ENCODE measurements at places on chromosomes 3 and 15.

GRCh38 chr3:107524841-107525643, 2.3 kb downstream of the BBX start:
- DNase-seq: no peak

- no peak for DNase-seq
Observed at GRCh38 chr15:71149646-71150557, 34.6 kb downstream of the THSD4 start.

- DNase-seq: no peak
Observed at GRCh38 chr3:16883057-16883722, 1.6 kb upstream of the PLCL2 start.

- DNase-seq: no peak
Observed at GRCh38 chr3:28916713-28917499, 364.0 kb upstream of the RBMS3 start.

GRCh38 chr3:127410678-127411077, 122.8 kb upstream of the PRR20G start:
- no peak for DNase-seq

DNA sequence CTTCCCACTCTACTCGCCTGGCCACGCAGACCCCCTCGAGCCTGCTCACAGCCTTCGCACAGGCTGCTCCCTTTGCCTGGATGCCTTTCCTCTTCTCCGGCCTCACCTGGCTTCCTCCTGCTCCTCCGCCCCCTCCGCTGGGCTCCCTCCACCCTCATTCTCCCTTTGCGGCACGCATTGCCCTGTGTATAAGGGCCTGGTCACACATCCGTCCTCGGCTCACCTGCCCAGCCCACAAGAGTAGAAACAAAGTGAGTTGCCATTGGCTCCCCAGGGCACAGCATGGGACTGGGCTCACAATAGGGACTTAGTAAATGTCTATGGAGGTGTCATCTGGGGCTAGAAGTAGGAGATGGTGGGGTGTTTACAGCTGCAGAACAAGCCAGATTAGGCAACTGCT, 4.2 kb downstream of the PLXND1 start:
- DNase-seq: no peak

DNA sequence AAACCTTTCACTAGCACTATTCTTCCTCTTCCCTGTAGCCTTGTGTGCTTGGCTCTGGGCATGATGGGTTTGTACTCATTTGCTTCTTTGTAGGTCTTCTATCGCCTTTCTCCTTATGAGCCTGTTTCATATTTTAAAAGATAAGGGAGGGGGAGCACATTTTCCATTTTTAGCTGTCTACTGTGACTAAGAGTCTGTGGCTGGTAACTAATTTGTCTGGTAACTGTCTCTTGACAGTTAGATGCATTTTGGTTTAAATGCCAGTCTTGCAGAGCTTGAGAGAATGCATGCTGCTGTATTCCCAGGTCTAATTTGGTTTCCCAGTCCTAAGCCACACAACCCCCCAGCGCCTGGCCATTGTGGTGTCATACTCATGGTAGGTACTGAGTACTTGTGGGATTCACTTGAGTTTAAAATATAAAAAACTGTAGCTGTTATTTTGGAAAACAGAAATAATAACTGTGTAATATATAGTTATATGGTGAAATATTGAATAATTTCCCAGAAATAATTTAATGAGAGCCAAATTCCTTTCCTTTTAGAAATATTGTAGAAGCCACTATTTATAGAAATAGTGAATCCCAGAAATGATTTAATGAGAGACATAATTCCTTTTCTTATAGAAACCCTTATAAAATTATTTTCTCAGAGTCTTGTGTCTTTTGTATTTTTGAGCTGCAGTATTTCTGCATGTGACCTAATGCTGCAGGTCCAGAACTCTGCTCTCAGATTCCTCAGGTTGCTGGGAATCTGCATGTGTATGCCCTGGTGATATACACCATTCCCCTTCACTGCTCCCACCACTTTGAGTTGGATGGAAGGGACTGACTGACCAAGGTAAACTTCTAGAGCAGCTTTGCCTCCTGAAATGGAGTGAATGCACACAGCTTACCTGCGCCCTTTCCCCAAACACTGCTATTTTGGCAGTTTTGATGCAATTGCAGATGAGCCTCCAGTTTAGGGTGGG, 13.9 kb upstream of the GPR171 start:
- no peak for DNase-seq

DNA sequence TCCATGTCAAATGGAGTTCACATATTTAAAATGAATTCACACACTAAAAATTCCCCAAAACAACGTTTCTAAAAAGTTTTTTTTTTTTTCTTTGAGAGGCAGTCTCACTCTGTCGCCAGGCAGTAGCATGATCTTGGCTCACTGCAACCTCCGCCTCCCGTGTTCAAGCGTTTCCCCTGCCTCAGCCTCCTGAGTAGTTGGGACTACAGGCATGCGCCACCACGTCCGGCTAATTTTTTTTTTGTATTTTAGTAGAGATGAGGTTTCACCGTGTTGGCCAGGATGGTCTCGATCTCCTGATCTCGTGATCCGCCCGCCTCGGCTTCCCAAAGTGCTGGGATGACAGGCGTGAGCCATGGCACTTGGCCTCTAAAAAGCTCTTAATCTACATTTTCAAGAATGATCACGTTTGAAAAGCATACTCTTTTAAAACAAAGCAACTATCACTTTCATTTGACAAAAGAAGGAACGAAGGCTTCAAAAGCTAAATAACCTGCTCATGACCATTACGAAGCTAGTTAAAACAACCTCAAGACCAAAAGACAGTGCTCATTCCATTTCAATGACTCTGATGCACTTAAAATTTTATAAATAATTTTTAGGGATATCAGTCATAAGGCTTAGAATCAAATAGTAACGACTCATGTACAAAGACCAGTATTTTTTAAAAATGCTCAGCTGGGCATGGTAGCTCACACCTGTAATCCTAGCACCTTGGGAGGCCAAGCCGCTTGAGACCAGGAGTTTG, 5.5 kb downstream of the UBE3A start:
- DNase-seq: no peak

- DNase-seq: no peak
Observed at GRCh38 chr3:66456711-66457173, 44.1 kb downstream of the LRIG1 start.

DNA sequence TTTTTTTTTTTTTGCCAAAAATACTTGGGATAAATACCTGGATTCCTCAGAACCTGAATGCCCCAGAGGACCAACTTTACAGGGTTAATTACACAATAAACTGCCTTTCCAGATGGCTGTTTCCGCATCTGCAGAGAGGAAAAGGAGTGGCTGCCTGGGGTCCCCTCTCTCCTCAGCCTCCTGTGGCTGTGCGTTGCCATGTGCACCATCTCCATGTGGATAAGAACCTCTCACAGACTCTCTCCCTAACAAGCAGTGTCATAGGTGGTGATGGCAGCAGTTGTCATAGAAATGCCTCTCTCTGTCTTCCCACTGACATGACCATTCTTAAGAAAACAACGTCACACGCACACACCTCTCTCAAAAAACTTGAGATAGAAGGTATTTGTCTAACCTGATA, 179.4 kb downstream of the RPLP1 start:
- DNase-seq: no peak

GRCh38 chr15:25705433-25706115, 157.6 kb downstream of the ATP10A start:
- no peak for DNase-seq

- DNase-seq: no peak
Observed at GRCh38 chr3:29494305-29495036, 213.6 kb downstream of the RBMS3 start.

- no peak for DNase-seq
Observed at GRCh38 chr3:139339219-139339906, 4.5 kb upstream of the MRPS22 start.

DNA sequence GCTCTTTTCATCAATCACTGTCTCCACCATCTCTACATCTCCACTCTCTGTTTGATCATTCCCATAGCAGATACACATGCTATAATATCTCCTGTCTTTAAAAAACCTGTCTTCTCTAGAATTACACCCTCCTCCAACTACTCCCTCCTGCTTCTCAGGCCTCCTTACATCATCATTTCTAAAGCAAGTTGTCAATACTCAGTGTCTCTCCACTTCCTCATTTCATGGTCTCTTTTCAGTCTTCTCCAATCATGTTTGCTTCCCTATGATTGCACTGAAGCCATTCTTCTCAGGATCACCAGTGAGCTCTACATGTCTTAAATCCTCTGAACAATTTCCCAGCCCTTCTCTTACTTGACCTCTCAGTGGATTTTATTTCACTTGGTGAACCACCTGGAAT, 87.0 kb upstream of the ZNF280D start:
- DNase-seq: no peak

DNA sequence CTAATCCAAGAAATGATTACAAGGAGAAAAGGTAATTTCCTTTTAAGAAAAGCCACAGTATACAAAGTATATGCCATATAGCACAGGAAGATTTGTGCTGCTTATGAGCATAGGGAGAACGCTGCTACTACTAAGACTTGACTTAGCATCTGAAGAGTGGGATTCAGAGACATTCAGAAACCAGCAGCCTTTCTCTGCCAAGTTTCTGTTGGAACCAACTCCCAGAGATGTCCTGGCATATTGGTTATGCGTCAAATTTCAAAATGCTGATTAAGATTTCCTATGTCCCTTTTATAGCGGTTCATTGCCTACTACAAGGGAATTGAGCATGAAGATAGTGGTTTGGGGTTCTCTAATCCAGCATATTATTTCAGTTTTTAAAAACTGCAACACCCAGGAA, 4.9 kb downstream of the NR2E3 start:
- no peak for DNase-seq

DNA sequence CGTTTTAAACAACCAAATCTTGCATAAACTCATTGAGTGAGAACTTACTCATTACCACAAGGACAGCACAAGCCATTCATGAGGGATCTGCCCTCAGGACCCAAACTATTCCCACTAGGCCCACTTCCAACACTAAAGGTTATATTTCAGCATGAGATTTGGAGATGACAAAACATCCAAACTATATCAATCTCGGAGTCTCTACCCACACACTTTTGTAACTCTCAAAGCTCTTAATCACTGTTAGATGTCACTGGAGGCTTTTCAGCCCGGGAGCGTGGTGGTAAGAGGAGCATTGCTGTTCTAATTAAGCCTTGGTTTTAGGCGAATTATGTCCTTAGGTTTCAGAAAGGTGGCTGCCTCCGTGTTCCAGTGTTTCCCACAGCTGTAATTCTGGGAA, 86.3 kb downstream of the CNTN6 start:
- DNase-seq: no peak

DNA sequence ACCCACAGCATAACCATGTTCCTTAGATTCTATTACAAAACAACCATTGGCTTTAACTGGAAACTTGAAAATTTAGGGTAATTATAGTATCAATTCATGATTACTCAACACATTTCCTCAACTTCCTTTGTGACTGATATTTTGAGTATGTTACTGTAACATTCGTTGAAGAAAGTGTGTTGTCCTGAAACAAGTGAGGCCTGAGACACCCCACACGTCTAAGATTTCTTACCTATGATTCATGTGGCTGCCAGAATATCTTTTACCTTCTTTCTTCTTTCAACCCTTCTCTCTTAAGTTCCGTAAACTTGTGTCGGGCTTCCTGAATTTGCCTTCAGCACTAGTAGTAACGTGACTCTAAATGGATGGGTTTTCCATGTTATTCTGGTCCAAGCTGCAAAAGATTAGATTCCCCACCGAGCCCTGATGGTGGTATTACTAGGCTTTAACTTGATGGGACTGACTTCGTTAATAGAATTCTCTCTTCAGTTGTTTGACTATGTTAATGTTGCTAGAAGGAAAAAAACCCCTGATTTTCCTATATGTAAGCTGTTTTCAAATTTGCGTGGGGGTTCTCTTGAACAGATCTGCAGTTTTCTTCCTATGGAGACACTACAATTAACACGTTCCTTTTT, 296.0 kb upstream of the ICE2 start:
- no peak for DNase-seq

GRCh38 chr3:158121295-158121694, 11.4 kb downstream of the RSRC1 start:
- no peak for DNase-seq

GRCh38 chr3:46490338-46491084, 7.3 kb upstream of the RTP3 start:
- DNase-seq: no peak

GRCh38 chr3:183953471-183954070, 64.1 kb downstream of the ABCC5 start:
- no peak for DNase-seq

GRCh38 chr3:169204751-169205150, 458.8 kb downstream of the MECOM start:
- no peak for DNase-seq

DNA sequence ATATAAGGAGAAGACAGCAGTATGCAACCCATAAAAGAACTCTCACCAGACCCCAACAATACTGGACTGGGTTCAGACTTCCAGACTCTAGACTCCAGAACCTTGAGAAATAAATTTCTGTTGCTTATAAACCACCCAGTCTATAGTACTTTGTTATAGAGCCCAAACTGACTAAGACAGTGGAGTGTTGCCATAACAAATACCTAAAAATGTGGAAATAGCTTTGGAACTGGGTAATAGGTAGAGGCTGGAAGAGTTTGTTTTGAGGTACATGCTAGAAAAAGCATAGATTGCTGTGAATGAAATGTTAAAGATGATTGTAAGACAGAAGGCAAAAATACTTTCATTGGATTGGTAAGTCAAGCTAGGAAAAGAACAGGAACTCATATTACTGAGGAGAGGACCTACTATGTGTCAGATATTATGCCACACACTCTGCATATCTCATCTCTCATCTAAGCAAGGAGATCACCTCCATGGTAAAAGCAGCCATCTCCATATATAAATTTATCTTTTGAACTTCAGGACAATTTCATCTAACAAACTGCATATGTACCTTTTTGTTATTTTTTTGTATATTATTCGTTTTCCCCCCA, 67.4 kb upstream of the FNDC3B start:
- no peak for DNase-seq

GRCh38 chr3:143820466-143821221, 27.6 kb downstream of the SLC9A9 start:
- DNase-seq: no peak

- DNase-seq: no peak
Observed at GRCh38 chr15:67945951-67946700, 106.3 kb upstream of the RNU6-1 start.

- DNase-seq: no peak
Observed at GRCh38 chr15:71743861-71744382, 66.4 kb upstream of the NR2E3 start.

- DNase-seq: no peak
Observed at GRCh38 chr3:29067007-29067406, 213.9 kb upstream of the RBMS3 start.

- no peak for DNase-seq
Observed at GRCh38 chr15:90291679-90292356, 26.3 kb downstream of the NGRN start.

- DNase-seq: no peak
Observed at GRCh38 chr3:121735047-121735696, 14.4 kb downstream of the GOLGB1 start.

All from epithelial cell of proximal tubule (primary cell).